ENCODE measurements at places on chromosomes 16 and 17.

DNA sequence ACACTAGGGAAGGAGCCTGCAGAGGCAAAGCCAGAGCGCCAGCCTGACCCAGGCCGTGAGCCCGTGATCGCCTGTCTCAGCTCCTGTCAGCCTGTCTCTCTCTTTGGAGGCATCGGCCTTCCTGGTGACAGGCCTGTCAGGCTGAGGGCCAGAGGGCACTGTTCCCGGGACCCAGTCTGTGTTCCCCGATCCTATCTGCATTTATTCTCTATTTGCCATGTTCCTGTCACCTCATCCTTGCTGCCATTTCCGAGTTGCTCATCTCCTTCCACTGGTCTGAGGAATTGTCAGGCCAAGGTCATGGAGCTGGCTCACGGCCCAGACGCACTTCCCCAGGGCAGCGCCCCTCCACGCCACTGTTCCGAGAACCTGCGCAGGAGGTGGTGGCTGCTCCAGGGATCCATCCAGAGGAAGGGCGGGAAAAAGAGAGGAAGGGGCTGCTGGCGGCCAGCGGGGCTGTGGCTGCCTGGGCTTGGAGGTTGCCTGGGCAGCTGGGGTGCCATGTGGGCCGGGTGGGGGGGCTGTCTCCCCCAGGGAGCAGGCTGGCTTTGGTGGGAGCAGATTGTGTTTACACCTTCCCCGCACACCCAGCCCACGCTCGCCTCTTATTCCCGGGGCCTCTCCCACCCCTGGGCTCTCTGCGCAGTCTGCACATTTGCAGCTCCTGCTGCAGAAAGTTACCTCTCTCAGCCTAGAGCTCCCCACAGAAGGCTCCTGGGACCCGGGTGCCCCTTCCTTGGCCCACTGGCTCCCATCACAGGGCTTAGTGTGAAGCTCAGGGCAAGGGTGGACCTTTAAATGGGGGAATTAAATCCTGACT lies 4.9 kb downstream of the PRCD start:
- DNase-seq = no peak

DNA sequence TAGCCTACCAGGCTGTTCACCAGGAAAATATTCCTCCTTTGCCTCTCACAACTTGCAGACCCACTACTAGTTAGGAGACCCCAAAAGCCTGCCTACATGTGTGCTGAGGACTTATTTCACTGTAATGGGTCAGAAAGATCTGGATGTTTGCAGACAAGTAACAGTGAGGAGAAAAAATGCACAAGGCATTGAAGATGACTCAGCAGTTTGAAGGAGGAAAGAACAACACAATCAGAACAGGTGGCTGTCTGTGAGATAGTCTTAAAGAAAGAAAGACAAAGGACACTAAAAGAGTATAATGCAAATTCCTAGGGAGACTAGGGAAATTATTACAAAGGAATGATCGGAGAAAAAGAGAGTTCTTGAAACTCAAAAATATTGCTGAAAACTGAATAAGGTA lies 69.0 kb downstream of the ANKFN1 start:
- DNase-seq = no peak

DNA sequence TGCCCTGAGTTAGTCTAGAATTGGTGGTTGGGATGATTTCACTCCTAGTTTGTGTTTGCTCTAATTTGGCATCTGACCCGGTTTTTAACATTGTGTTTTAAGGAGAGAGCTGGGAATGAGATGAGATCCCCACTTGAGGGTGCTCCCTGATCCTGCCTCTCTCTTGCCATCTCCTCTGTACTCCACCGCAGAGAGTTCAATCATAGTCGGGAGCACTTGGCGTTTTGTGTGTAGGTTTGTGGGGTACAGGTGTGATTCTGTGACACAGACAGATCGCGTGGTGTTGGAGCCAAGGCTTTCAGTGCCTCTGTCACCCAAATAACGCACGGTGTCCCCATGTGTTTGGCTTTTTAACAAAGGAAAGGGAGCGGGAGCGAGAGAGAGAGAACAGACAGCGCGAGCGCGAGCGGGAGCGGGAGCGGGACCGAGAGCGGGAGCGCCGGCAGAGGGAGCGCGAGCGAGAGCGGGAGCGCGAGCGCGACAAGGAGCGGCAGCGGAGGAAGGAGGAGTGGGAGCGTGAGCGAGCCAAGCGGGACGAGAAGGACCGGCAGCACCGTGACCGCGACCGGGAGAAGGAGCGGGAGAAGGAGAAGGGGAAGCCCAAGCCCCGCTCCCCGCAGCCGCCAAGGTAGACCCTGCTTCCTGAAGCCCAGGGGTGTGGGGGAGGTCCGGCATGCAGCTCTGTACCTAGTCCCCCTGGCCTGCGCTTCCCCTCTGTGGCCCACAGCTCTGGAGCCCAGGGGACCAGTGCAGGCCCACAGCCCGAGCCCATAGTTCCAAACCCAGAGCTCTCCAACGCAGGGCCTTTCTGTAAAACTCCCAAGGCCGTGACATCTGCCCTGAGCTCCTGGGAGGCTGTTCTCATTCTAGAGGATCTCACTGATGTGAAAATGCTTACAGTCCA lies 27.2 kb upstream of the IL17C start:
- no peak for DNase-seq

- no peak for DNase-seq
These were observed 3.2 kb upstream of the C1QTNF1 start for GRCh38 chr17:79020631-79021301.

DNA sequence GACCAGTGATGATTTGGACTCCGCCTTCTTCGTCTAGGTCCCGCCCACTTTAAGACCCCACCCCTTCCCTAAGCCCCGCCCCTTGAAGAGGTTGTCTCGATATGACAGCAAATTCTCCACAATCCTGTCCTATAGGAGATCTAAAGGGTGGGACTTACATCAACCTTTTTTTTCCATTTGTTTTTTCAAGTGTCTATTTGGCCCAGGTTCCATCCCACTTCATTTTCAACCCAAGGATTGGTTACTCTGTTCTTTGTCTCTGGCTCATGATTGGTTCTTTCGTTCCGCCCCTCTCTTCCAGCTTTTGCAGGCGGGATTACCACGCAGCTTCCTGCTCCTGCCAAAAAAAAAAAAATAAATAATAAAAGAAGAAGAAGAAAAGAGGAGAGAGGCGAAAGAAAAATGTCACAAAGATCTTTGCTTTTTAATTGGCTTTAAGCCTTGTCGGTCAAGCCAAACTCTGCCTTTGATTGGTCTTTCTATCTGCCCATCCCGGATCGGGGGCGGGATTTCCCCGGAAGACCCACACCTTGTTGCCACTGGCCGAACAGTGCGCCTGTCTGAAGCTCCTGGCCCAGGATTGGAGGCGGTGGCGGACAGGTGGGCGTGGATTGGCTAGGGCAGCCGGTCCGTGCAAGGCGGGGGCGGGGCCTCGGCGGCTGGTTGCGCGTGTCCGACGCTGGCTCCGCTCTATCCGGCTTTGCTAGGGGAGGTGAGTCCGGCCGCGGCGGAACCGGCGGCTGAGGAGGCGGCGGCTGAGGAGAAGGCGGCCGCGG lies 1.2 kb upstream of the NLK start:
- DNase-seq = peak; percentile 99

- DNase-seq = no peak
These were observed 40.5 kb downstream of the WDR59 start for GRCh38 chr16:74944466-74944865.

GRCh38 chr16:29306943-29307597 lies 99.4 kb downstream of the NPIPB11 start:
- no peak for DNase-seq

DNA sequence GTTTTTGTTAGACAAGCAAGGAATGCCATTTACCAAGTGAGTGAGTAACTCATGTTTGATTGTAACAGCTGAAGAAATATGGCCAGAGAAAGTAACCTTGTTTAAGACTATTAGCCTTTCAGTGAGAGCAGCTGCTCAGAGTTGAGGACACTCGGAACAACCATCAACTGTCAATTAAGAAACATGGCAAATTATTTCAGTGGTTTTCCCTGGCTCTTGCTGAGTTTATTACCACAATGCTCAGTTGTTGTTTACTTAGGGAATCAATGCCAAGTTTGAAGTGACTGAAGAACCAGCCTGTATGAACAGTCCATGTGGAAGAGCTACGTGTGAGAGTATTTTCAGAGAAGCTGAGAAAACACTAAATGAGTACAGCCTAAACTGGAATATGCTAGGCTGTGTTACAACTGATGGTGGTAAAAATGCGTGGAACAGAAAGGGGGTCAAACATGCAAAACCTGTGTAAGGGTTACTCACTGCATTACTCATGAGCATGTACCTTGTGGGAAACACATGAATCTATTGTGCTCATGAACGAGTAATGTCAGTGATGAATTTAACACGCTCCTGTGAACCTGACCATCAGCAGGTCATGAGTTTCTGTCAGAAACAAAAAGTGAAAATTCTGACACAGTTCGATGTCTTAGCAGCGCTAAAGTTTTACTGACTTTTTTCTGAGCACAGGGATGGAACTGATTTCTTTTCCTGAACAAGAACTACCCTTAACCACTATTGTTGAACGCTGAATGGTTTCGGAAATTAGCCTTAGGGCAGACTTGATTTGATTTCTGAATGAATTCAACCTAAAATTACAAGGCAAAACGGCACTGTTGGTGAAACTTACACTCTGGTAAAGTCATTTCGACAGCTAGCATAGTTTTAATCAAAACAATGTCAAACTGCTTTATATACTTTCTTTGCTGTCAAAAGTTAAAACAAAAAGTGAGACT lies 33.5 kb downstream of the GNA13 start:
- peak; percentile 47 for DNase-seq

DNA sequence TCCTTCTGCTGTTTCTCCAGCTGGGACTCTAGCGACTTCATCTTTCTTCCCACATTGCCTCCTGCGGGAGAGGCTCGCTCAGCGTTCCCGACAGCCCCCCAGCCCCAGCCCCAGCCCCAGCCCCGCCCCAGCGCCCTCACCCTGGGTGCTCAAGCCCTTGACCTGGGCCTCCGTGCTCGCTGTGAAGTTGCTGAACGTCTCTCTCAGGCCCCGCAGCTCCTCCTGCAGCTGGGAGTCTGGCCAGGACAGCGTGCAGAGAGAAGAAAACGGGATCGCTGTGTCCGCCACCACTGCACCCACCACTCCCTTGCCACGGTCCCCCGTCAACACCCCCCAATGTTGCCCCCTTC lies 2.4 kb downstream of the ASGR1 start:
- DNase-seq = no peak

DNA sequence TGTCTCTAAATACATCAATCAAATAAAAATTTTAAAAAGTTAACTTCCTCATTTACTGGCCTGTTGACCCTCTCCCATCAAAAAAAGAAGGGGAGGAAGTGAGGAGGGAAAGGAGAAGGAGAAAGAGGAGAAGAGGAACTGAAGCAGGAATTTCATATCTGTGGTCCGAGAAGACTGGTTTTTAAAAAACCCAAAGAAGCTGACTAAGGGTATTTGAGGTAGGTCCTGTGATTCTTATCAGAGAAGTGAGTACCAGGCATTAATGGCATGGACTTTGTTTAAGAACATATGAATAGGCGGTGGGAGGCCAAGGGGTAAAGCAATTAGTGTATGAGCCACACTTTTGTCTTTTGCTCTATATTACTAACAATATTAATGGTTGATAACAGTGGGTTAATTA lies 2.0 kb downstream of the SLC46A1 start:
- no peak for DNase-seq

DNA sequence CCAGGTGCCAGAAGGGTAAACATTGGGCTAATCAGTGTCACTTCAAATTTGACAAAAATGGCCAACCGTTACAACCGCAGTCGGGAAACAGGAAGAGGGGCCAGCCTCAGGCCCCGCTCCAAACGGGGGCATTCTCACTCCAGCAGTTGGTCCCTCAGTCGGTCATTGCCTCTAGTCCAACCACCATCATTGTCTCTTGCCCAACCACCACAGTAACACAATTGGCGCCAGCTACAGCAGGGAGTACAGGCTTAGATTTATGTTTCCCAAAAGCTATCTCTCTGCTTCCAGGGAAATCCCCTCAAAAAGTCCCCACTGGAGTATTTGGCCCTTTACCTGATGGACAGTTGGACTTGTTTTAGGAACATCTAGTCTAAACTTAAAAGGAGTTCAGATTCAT lies 20.3 kb downstream of the ALOX15B start:
- DNase-seq = no peak

DNA sequence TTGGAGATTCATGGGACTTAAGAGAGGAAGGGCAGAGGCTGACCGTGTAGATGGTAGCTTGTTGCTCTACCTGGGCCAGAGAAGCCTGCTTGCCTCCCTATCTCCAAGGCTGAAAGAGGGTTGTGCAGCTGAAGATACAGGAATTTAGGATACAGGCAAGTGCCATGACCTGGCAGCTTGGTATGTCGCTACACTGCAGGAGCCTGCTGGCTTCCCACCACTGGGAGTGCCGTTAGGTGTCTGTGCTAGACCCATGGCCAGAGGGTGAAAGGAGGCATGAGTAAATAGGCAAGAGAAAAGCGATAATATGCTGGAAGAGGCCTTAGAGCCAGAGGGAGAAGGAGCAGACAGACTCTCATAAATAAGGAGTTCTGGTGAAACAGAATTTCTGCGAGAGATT lies 10.6 kb downstream of the NAA60 start:
- DNase-seq = peak; percentile 52

- DNase-seq = no peak
These were observed 33.7 kb downstream of the MBTPS1 start for GRCh38 chr16:84082835-84083569.

GRCh38 chr17:39325528-39326240 lies 75.7 kb downstream of the FBXL20 start:
- no peak for DNase-seq

DNA sequence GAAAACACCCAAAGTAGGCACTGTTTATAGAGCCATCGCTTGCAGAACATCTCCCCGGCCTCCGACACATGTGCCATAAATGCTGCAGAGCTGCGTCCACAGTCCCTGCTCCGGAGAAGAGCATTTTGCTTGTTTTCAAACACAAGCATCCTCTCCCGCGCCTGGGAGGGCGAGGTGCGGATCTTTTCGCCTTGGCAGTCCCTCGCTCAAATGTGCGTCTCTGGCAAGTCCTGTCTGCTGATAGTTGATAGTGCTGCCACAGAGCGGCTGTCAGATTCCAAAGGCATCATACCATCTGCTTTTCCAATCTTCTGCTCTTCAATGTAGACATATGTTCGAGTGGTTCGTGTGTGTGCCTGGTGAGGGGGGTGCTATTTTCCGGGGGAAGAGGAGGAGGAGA lies 603.7 kb downstream of the MAF start:
- no peak for DNase-seq

GRCh38 chr16:18983565-18984434 lies at the start of gene TMC7:
Gene TMC7 (plus strand): TSS chr16:18983934. CDS start chr16:18984064, 130 bp downstream.
- DNase-seq = peak; percentile 91

DNA sequence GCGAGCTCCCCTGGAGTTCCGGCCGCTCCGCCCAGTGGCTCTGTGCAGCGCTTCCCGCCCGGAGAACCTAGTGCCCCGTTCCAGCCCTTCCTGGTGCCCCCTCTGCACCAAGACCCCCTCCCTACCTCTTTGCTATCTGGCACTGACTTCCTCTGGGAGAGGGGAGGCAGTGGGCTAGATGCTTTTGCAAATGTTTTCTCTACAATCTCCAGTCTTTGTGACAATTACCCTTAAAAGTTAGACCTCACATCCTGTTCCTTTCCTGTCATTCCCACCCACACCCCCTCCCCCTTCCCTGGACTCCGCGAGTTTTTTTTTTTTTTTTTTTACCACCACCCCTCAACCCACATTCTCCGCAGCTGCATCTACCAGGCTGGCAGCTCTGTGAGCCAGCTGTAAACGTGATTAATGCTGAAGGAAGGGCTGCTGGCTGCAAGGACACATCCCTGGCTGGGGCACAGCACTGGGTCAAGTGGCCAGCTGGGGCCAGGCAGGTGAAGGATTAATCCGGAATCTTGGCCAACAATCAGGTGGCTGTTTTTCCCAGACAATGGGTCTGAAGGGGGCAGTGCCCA lies 101.5 kb downstream of the MGAT5B start:
- DNase-seq = no peak

All from RKO (cell line).